Stimulated activated CD8-positive, alpha-beta memory T cell treated with anti-CD3 and anti-CD28 coated beads, Interleukin-7, amount 100 ng/mL, for 48 hours (primary cell): ENCODE measurements at places on chromosomes 12 and 14.

- no peak for DNase-seq
Observed at GRCh38 chr12:129659961-129660622, 243.7 kb downstream of the TMEM132D start.

DNA sequence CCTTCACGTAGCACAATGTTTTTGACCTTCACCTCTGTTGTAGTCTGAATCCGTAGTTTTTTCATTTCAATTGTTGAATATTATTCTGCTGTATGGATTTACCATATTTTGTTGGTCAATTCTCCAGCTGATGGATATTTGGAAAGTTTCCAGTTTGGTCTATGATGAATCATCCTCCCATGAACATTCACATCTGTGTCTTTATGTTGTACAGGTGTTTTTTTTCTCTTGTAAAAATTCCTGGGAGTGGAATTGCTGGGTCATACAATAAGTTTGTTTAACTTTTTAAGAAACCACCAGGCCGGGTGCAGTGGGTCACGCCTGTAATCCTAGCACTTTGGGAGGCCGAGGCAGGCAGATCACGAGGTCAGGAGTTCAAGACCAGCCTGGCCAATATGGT, 36.7 kb upstream of the GNG2 start:
- no peak for DNase-seq

GRCh38 chr14:68109132-68109900, 289.7 kb downstream of the RAD51B start:
- no peak for DNase-seq

GRCh38 chr14:55540847-55541773, 38.9 kb upstream of the KTN1 start:
- no peak for DNase-seq

DNA sequence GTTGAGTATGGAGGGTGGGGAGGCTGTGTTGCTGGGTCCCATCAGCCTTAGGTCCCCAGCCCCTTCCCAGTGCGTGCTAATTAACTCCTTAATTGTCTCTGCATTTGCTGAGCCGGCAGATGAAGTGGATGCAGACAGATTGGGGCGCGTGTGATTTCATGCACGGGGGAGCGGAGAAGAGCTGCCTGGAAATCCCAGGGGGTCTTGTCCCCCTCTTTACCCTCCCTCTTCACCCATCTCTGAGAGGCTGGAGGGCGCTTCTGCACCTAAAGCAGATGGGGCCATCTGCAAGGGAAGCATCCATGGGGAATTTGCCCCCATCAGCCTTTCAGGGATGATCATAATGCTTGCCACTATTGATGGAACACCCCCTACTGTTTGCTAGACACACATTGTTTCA, 4.4 kb upstream of the ASIC1 start:
- no peak for DNase-seq
